Caudate nucleus (tissue), 63 donors: ENCODE measurements at places on chromosomes 3 and 15.

DNA sequence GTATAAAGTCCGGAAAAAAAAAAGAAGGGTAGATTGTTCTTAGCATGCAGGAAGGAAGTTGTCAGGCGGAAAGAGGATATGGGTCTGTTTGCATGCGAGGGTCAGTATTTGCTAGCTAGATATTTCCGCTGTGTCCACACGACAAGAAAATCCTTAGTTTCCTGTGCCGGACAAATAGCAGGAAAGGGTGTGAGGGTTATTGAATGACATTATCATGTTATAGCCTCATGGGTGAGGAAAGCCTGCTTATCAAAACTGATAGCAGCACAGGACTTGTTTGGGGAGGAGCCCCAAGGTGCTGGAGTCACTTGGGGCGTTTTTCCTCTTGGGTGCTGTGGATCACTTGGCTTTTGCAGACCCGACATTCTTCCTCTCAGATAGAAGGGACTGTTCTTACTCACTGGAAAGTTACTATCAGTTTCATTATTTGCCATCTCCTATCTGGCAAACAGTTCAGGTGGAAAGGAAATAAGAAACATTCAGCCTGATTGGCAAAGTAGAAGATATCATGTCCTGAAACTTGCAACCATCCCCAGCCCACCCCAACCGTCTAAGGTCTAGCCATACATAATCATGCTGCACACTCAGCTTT lies 127.2 kb upstream of the DPH6 start:
- no peak for DNase-seq

DNA sequence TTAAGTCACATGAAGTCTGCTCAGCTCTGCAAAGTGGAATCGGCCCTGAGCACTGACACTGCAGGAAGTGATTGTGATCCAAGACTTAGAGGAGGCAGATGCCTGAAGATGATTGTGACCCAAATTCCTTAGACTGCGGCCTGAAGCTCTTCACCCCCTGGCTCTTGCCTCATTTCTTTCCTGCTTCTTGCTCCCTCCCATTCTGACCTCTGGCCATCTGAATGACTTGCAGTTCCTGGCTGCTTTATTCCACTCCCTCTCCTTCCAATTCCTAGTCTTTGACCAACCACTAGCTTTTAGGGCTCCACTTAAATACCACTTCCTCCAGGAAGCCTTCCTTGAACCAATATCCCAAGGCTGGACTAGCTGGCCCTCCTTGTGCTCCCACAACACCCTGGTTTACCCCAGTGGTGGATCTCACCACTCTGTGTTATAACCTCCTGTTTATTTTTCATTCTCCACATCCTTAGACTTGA lies 9.9 kb upstream of the EPB42 start:
- no peak for DNase-seq

- DNase-seq = no peak
These were observed 63.5 kb upstream of the FSIP1 start for GRCh38 chr15:39846108-39846507.

GRCh38 chr15:67127965-67128364 lies 62.6 kb downstream of the SMAD3 start:
- DNase-seq = no peak

GRCh38 chr15:71440489-71441110 lies 325.3 kb downstream of the THSD4 start:
- DNase-seq = no peak

DNA sequence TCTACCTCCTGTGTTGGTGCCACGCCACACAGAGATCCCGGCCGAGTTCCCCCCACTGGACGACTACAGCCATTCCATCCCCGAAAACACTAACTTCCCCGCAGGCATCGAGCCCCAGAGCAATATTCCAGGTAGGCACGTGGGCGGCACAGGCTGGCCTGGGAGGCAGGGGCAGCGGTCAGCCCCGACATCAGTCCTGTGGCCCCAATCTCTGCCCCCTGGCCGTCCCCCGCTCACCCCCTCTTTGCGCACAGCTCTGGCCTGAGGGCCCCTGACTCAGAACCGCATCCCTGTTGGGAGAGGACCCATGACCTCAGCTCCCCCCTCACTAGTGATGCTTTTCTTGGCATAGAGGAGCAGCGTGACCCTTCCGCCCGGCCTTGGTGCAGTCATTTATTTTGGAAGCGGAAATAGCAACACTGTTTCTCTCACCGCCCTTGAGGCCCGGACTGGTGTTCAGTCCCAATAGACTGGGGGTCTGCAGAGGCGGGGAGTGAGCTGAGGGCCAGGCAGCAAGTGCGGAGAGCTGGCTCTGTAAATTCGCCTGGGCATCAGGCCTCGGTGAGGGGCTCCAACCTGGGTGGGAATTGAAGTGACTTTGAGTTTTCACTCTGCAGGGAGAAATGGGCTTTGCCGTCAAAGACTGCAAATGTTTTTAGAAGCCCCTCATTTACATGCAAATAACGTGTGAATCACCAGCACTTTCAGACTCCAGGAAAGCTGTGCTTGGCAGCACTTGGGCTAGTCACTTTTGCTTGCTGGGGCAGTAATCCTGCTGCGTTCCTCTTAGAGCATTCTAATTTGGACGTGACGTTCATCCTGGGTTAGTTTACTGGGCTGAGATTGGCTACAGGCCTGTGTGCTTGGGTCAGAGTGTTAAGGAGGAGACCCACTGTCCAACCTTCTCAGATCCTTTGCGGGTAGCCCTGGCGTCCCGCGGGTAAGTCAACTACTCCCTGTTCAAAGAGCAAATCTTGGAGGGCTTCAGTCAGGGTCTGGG lies 88.9 kb downstream of the AAGAB start:
- DNase-seq = no peak

DNA sequence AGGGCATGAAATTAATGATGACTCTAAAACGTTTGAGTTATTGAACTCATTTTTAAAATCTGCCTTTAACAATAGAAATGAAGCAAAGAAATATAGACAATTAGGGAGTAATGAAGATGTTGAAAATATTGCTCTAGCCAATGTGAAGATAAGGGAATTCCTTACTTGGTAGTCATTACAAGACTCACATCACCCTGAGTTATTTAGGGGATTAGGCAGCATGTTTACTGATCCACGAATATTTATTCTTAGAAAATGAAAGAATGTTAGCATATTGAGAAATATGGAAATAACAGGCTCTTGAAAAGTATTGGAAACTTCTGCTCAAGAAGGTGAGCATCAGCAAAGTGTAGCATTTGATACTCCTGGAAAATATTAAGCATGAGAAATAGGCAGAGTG lies 398.1 kb upstream of the ARPP21 start:
- DNase-seq = no peak

DNA sequence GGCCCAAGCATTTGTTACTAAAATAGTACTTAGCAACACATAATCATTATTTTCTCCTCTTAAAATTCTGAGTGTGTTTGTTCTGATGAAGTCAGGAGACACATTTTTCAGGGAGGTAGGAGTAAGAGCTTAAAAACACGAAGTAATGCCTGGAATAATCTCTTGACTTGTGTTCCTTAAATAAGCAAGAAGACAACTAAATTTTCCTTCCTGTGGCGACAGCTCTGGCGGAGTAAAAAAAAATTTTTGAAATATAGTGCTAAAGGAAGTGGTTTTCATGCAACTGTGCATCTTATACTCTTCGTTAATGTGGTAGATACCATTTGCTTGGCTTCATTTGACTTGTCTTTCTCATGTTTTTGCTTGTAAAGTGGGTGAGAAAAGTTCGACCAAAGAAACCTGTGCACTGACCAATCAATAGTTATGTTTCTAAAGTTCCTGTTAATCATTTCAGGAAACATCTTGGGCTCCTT lies 11.1 kb upstream of the MBNL1 start:
- no peak for DNase-seq

DNA sequence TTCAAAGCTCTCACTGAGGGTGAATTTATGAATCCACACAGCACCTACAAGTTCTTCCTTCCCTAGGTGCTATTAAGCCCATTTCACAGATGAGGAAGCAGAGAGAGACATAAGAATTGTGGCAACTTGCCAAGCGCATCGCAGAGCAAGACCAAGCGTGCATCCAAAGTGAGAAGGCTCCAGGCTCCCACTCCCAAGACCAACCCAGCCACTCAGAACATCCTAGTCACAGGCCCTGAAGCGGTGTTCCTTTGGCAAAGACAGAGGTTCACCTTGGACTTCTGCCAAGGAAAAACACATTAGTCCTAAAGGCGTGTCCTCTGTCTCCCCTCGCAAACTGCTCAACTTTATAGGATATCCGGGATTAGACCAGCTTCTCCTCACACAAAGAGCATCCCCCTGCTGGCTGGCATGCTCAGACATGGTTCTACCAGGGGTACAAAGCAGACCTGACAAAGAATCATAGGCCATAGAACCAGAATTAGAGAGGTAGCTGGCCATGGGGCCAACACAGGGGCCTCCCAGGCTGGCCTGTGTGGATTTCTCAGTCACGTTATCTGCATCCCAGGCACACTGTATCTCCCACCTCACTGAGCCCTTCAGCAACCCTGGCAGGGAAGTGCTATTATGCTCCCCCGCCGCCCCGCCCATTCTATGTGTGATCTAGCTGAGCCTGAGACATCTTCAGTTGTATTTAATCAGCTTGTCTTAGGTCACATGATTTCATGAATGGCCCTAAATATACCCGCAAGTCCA lies 160.2 kb downstream of the FOXP1 start:
- no peak for DNase-seq

DNA sequence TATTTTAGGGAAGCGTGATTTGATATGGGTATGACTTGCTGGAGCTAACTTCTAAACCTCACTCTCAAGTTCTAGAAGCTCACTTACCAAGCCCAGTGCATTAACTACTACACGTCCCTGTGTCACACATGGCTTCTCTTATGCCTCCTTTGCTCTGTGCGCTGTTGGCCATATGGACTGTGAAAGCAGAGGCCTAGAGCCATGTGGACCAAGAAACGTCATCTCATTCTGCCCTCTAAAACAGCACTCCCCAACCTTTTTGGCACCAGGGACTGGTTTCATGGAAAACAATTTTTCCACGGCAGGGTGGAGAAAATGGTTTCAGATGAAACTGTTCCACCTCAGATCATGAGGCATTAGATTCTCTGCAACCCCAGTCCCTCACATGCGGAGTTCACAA lies 11.7 kb downstream of the MTMR14 start:
- no peak for DNase-seq

DNA sequence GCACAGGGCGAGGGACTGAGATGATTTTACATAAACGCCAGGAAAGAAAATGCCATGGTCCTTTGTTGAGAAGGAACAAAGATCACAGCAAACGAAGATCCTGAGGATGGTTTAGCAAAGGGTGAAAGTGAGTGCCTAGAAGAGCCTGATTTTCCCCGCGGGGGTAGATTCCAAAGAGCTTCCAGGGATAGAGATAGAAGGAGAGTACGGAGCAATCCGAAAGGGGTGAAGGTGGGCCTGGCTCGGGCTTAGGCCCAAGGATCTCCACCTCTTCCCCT lies 977 bp downstream of the CDC25A start:
- DNase-seq = no peak

DNA sequence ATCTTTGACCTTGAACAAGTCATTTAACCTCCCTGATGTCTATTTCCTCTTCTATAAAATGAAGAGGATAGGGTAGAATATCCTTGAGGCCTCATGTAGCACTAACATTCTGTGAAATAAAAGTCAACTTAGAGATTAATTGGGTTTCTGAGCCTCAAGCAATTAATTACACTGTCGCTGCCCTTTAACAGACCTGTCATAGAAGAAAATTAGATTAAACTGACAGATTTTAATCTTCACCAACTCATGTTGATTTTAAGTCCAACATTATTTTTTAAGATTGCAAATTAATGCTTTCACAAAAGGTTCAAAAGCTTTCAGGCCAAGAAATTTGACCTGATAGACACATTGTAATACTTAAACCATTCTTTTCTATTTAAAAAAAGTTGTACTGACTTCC lies 8.1 kb upstream of the MNS1 start:
- no peak for DNase-seq
